HFFc6 (cell line): ENCODE measurements at places on chromosomes 12 and 14.

- DNase-seq, result peak; percentile 3
Measured at GRCh38 chr12:88816201-88816600, 235.9 kb upstream of the KITLG start.

GRCh38 chr12:43826681-43827080 lies 9.2 kb upstream of the TMEM117 start:
- peak; percentile 66 for DNase-seq

GRCh38 chr12:96164951-96165811 lies 29.0 kb upstream of the ELK3 start:
- DNase-seq, result no peak

- DNase-seq, result no peak
Measured at GRCh38 chr14:102823546-102823945, 46.3 kb downstream of the TRAF3 start.

- no peak for DNase-seq
Measured at GRCh38 chr12:69816082-69816481, 8.9 kb upstream of the MYRFL start.

- DNase-seq, result no peak
Measured at GRCh38 chr12:110927546-110927945, 7.2 kb upstream of the MYL2 start.

- DNase-seq, result no peak
Measured at GRCh38 chr14:101082036-101082435, 178.5 kb upstream of the RTL1 start.

DNA sequence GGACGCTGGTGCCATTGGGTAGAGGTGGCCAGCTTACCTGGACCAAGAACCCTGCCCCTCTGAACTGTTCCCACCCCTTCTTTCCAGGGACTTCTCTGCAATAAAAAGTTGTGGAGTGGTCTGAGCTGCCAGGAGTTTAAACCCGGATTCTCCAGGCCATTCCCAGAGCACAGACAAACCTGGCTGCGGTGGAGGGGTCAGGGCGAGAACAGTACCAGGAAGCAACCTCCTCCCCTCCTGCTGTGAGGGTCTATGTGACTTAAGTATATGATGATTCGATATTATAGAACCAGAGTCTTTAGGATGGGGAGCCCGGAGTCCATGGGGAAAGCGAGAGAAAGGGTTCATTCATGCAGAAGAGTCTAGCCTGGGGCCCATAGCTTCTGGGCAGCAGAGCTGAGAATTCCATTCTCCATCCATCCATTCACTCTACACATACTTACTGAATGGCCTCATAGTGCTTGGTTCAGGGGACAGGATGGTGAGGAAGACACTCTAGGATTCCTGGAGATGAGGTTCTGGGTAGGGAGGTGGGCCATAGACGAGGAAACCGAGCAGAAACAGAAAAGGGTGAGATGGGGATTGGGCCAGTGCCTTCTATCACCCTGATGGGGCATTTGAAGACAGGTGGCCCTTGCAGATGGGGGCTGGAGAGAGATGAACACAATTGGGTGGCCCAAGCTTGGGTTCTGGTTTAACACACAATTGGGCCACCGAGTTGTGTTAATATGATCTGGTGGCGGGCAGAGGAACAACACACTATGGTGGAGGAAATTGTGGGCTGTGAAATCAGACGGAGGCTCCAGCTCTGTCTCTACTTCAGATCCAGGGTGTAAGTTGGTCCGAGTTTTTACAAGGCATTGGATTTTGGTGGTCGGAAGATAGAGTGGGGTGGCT lies 5.2 kb downstream of the KRT86 start:
- DNase-seq, result peak; percentile 14

DNA sequence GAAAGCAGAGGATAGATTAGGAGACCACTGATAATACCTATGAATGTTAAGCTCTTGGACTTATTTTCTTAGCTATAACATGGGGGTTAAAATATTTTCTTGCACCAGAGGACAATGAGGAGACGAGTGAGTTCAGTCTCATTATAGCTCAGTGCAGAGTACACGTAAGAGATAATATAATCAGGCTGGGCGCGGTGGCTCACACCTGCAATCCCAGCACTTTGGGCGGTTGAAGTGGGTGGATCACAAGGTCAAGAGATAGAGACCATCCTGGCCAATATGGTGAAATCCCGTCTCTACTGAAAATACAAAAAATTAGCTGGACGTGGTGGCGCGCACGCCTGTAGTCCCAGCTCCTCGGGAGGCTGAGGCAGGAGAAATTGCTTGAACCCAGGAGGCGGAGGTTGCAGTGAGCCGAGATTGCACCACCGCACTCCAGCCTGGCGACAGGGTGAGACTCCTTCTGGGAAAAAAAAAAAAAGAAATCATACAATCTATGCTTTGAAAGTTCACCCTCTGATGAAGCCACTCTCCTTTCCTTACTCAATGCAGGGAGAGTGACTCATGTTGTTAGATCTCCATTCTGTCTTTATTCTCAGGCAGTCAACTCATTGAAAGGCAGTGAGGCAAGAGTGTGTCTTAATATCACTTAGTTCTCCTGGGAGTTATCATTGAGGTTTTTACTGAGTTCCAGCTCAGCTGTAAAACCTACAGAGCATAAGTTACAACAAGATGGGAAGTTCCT lies 134.2 kb downstream of the SYNE2 start:
- peak; percentile 21 for DNase-seq

DNA sequence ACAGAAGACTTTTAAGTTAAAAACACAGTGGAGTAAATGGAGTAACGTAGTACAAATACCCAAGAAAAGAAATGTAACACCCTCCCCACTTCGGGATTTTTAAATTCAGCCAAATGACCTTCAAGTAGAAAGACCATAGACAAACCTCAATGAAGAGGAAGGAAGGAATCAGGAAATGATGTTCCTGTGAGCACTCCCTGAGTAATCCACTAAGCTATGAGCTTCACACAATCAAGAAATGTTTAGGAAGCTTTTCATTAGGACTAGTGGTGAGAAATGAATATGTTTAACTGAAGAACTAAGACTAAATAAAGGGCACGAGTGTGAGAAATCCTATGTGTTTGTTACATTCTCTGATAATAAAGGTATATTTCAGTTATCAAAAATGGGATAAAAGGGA lies 10.1 kb downstream of the TCL1A start:
- DNase-seq, result no peak

DNA sequence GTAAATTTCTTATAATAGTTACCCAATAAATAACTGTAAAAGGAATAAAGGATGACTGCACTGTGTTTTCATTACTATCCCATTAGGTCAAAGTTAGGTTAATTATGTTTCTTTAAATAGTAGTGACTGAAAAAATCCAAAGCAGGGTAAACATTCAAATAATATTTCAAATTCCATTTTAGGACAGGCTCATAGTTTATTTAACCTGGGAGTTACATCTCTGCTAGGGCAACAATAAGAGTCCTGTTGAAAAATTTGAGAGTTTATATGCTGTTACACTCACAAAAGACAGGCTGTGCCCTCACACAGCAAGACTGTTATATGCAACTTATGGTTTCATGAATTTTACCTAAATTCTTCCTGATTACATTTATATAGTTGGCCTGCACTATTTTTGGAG lies 8.0 kb downstream of the ERP27 start:
- peak; percentile 3 for DNase-seq

DNA sequence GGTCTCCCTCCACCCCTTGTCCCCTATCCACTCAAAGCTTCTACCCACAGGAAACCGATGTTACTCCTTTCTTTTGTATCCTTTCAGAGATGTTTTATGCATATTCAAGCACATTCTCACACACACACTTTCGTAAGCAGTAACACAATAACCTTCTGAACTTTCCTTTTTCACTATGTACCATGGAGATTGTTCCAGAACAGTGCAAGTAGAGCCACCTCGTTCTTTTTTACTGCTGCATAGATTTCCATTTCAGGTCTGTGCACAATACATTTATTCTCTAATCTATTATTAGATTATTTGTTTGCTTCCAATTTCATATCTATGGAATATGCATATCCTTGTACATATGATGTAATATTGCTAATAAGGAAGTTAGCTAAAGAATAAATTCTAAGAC lies 60.3 kb downstream of the TBC1D30 start:
- DNase-seq, result no peak

- peak; percentile 79 for DNase-seq
Measured at GRCh38 chr12:18752280-18752920, 14.5 kb downstream of the CAPZA3 start.

DNA sequence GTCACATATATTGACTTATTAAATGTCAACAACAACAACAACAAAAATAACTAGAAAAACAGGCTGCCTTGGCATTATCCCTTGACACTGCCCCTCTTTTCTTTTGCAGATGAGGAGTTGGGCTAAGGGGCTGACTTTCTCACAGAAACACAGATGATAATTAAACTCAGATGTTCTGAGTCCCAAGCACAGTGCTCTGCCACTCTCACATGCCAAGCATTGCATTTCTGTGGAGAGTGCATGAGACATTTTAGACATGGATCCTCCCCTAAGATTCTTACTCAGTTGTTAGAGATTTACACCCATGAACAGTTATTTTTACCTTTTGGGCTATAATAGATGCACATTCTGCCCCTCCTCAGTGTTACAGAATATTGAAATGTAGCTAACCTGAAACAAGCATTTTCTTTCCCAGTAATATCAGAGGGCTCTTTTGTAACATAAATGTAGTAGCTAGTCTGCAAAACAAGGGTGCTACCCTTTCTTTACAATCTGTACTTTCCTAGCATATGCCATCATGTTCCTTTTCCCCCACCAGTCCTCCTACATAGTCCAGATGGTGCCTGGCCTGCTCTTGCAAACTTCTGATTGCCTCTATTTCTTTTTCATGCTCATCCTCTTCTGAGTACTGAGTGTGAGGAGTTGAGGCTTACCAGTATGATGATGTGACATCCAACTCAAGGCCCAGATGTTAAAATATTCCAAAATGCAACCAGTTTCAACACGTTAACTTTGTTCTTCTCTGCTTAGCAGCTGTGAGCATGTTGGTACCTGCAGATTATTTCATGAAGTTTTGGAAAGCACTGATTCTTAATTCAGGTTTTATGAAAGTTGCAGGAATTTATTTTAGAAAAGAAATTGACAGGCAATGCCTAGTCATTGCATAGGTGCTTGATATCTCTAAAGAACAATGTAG lies 125.0 kb upstream of the ATP2B1 start:
- DNase-seq, result peak; percentile 12

- DNase-seq, result peak; percentile 81
Measured at GRCh38 chr12:990661-991349, at the start of gene ERC1. TSS of gene ERC1 (plus strand) at chr12:991223. CDS start at chr12:1027904, 36,681 bp downstream.

GRCh38 chr12:130366159-130366558 lies 28.5 kb downstream of the PIWIL1 start:
- no peak for DNase-seq

DNA sequence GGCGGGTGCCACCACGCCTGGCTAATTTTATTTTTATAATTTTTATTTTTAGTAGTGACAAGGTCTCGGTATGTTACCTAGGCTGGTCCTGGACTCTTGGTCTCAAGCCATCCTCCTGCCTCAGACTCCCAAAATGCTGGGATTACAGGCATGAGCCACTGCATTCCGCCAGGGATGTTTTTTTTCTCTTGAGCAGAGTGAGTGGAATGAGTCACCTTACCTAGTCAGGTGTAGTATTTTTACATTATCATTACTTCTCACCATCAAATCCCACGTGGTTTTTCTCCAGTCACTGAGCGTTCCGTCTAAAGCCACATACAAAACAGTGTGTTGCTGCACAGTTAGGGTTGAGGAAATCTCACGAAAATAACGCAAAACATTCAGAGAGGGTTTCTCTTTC lies 870 bp upstream of the TBPL2 start:
- DNase-seq, result no peak

- no peak for DNase-seq
Measured at GRCh38 chr12:59500915-59501314, 94.9 kb upstream of the SLC16A7 start.

- no peak for DNase-seq
Measured at GRCh38 chr12:108967869-108968540, 52.9 kb downstream of the SVOP start.

DNA sequence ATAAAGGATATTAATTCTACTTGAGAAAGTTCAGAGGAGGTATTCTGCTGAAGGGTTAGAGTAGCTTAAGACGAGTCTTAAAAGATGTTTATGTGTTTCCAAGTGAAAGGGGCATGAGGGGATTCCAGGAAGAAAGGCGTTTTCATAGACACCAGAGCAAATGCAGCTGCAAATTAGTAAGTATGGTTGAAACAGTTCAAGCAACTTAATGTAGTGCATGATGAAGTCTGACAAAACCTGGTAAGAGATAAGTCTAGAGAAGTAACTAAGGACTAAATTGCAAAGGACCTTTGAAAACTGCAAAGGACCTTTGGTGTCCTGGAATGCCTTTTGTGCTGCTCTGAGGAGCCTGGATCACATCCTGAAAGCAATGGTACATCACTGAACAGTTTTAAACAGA lies 11.5 kb downstream of the LUM start:
- no peak for DNase-seq

- DNase-seq, result no peak
Measured at GRCh38 chr12:105343836-105344235, 13.3 kb downstream of the C12orf75 start.

DNA sequence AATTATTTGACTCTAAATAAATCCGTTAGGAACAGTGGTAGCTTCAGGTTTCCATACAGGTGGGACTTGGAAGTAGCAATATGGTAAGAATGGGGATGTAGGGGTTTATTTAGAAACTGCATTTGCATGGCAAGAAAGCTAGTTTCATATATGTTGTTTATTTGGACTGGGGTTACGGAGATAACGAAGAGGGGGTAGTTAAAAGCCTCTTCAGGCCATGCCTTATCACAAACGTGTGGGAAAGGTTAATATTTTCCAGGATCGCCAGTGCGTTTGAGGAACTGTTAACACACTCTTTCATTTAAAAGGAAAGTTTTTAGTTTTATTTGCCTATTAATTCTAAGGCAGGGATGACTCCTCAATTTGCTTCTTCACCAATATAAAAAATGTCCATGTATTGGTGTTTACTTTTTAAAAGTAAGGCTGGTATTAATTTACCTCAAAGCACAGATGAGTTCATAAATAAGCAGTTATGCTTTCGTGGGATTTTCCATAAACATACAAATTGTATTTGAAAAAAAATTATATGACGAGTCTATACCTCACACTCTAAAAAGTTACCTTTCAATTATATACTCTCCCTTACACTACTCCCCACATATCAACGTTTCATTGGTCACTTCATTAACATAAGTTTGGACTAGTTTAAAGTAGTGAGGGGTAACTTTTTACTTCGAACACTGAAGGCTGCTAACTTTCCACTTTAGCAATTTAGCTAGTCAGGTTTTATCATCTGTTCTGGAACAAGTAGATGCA lies 814 bp downstream of the RAB2B start:
- DNase-seq, result no peak

DNA sequence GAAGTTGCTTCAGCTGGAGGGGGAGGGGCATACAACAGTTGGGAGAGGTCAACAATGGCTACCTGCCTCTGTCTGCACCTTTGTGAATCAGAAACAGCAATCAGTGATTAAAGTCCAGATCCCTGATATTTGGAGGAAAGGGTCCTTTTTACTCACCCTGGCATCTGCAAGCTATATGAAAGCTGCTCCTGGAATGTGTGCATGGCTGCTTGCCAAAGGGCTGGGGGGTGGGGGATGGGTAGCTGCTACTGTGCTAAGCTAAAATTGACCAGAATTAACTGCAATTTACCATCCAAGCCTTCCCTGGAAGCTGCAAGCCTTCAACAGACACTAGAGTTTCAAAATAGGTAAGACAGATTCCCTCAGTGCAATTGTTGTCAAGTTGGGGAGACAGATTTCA lies 13.5 kb upstream of the GTF2A1 start:
- DNase-seq, result no peak

GRCh38 chr12:128649902-128650301 lies 173.9 kb downstream of the SLC15A4 start:
- no peak for DNase-seq
